ENCODE measurements at places on chromosomes 7 and 10.

GRCh38 chr10:47409171-47409865, 25.2 kb upstream of the ZNF488 start:
- no peak for DNase-seq

DNA sequence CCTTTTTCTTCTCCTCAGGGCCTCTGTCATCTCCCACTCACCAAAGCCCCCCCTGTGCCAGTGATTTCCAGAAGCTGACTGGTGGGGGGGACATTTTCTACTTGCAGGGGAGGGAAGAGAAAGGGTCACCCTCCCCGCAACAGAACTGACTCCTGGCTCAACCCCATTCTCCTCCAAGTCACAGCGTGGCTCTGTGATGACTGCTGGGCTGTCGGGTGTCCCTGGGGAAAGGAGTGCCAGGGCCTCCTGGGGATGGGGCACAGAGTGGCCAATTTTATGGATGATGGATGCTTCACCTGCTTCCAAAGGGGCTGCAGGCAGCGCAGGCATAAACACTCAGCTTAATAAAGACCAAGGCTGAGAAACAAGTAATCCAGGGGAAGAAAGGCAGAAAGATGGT, 523.0 kb downstream of the PTPRN2 start:
- no peak for DNase-seq

DNA sequence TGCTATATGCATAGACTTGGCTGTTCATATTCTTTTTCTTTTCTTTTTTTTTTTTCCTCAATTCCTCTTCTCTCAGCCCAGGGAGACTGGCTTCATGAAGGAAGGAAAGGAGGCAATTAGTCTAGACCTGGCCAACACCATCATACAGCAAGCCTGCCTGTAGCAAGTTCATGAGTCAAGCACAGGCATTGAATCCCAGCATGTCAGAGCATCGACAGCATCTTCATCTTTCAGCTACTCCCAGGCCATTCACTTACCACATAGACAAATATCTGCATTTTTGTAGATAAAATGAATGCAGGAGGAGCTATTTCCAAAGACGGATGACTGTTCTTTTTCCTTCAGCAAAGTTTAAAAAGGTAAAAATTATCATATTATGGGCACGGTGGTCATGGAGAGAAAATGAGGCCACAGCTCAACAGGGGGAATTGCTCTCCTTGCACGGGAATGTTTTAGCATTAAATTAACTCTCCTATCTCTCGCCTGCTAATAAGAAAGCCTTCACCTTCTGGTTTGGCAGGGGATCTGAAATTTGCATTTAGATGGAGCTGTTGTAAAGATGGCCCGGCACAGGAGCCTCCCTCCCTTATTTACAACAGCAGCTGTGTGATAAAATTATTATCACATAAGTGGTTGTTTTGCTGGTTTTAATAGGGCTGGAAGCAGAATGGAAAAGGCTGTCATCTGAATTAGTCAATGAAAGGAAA, 626.5 kb upstream of the AUTS2 start:
- peak; percentile 8 for DNase-seq

- peak; percentile 31 for DNase-seq
Measured at GRCh38 chr7:6636741-6637543, at the start of gene ZNF316. TSS of gene ZNF316 (plus strand) at chr7:6637318. CDS start at chr7:6642410, 5,092 bp downstream.

- no peak for DNase-seq
Measured at GRCh38 chr7:151917791-151918509, 38.3 kb upstream of the GALNTL5 start.

- DNase-seq, result peak; percentile 50
Measured at GRCh38 chr10:17742918-17743317, 9.1 kb upstream of the TMEM236 start.

DNA sequence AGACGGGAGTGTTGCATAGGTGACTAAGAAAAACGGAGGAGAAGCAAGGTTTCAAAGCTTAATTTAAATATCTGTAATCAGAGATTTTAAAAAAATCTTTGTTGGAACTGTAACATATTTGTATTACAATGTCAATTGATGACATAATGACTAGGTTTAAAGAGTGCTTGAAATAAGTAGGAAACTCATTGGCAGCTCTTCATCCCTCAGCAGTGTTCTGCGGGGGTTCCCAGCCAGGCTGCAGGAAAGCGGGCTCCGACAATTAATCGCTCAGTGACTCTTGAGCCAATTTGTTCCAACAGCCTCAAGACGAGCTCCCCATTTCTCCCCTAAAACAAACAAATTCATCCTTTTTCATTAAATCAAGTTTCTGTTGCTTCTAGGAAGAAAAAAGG, 22.6 kb downstream of the CPXM2 start:
- DNase-seq, result no peak

GRCh38 chr7:99002148-99002826, 124.0 kb downstream of the TRRAP start:
- no peak for DNase-seq
